ENCODE measurements at places on chromosomes 16 and 17.

- peak; percentile 67 for DNase-seq
These were observed 1.4 kb downstream of the VKORC1 start for GRCh38 chr16:31093132-31093703.

DNA sequence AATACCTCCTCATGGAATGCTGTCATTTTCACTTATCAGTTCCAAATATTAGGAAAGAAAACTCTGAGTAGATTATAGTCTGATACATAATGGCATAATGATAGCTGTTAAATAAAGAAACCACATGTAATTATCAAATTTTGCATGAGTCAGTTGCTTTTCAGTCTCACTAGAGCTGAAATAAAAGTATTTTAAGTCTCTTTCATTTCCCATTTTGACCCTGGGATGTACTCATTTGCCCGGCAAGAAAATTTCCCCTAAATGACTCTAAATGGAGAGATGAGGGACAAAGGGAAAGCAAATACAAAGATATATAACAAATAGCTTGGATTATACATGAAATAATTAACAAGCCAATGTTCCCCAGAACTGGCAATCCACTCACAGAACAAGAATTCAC, 47.9 kb upstream of the CPHXL start:
- no peak for DNase-seq

DNA sequence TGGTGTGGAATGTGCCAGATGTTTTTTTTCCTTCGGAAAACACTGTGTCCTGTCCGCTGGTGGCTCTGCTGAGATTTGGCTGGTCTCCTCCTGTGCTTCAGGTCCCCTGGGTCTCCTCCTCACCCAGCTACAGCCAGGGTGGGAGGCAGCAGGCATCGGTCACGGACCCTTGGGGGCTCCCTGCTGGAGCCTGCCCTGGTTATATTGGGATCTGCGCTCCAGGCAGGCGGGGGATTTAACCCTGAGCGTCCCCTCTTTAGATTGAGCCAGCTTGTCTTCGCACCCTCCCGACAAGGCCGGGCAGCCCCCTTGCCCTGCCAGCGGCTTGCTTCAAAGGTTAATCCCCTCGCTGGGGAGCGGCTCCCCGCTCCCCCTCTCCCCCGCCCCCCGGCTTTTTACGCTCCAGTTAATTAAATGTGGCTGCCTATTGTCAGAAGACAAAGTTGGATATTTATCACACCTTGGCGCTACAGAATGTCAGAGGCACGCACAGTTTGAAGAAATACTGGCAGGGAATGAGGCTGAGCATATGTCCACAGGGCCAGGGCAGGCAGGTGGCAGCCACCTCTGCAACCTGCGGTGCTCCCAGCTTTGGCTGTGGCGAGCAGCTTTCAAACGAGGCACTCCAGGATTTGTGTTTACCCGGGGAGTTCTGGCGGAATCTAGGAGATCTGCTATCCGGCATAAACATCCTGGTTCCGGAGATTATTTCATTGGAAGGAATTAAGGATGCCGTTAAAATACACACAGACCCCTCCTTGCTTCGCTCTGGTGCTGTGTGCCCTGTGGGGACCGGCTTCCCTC, 38.2 kb upstream of the GSE1 start:
- peak; percentile 63 for DNase-seq

GRCh38 chr17:59547131-59547915, 18.1 kb upstream of the DHX40 start:
- peak; percentile 70 for DNase-seq

DNA sequence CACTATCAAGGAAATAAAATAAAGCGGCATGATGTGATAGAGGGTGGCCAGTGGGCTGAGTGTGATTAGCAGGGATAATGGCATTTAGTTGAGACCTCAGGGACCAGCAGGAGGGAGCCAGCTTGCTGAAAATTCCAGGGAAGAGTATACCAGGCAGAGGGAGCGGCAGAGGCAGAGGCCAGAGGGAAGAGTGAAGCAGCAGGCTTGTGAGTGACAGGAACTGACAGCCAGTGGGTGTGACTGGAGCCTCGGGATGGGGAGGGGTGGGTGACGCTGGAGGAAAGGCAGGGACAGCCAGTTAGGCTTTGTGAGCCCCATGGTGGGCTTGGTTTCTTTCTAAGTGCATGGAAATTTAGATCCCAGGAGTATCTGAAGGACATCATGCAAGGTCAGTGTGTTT, 209.7 kb upstream of the CACNG3 start:
- peak; percentile 62 for DNase-seq

DNA sequence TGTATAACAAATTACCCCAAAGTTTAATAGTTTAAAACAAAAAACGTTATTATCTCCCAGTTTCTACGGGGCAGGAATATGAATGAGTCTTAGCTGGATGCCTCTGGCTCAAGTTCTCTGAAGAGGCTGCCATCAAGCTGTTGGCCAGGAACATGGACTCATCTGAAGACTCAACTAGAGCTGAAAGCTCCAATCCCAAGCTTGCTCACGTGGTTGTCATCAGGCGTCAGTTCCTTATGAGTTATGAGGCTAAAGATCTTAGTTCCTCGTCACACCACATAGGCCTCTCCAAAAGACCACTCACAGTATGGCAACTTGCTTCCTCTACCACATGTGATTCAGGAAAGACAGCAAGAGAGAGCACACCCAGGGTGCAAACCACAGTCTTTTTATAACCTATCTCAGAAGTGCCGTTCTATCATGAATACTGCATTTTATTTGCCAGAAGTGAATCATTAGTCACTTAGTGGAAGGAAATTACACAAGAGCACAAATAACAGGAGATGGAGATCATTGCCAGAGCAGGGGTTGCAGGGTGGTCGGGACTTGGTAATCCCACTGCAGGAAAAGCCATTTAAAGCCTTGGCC, 48.7 kb upstream of the NLK start:
- no peak for DNase-seq

DNA sequence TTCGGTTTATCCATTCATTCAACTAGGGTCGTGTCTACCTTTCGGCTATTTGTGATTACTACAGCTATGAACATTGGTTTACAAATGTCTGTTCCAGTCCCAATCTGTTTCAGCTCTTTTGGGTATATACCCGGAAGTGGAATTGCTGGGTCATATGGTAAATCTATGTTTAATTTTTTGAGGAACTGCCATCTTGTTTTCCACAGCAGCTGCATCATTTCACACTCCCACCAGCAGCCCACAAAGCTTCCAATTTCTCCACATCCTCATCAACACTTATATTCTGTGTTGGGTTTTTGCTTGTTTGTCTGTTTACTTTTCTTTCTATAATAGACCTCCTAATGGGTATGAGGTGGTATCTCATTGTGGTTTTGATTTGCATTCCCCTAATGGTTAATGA, 48.7 kb upstream of the GINS3 start:
- DNase-seq: no peak

DNA sequence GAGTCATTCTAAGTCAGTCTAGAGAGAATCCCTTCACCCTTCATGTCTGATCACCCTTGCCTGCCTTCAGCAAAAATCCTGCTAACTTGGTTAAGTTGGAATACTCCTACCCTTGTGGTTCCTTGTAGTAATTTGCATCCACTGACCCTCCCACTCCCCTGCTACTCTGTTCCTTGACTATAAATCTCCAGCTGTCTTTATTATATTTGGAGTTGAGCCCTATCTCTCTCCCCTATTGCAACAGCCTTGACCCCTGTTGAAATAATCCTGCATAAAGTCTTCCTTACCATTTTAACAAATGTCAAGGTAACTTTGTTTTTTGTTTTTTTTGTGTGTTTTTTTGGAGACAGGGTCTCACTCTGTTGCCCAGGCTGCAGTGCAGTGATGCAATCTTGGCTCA, 590.1 kb downstream of the WWOX start:
- DNase-seq: no peak

GRCh38 chr17:10156948-10157607, 41.3 kb downstream of the GAS7 start:
- no peak for DNase-seq

- no peak for DNase-seq
These were observed 41.0 kb upstream of the MRPS23 start for GRCh38 chr17:57890857-57891232.

- DNase-seq: no peak
These were observed 68.2 kb downstream of the RNF213 start for GRCh38 chr17:80328634-80329380.

GRCh38 chr16:7077636-7078035, 255.0 kb upstream of the RBFOX1 start:
- no peak for DNase-seq

GRCh38 chr16:3444032-3444388, 530 bp downstream of the NAA60 start:
- no peak for DNase-seq

DNA sequence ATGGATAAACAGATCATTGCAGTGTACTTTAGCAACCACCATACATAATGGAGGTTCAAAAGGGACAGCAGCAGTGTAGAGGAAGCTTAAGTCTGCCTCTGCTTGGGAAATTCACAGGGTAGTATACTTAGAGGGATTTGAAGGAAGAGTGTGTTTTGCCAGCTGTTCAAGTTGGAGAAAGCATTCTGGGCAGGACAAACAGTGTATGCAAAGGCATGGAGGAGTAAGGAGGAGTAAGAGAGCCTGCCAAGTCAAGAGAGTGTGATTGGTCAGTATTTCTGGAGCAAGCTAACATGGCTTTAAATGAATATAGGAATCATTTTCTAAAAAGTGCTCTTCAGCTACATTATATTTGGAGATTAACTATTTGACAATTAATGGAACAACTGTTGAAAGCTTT, 22.9 kb upstream of the PHAF1 start:
- no peak for DNase-seq

- no peak for DNase-seq
These were observed 226.2 kb upstream of the SDK2 start for GRCh38 chr17:73870473-73870872.

- DNase-seq: no peak
These were observed 351.2 kb downstream of the SEC14L1 start for GRCh38 chr17:77491921-77492445.

DNA sequence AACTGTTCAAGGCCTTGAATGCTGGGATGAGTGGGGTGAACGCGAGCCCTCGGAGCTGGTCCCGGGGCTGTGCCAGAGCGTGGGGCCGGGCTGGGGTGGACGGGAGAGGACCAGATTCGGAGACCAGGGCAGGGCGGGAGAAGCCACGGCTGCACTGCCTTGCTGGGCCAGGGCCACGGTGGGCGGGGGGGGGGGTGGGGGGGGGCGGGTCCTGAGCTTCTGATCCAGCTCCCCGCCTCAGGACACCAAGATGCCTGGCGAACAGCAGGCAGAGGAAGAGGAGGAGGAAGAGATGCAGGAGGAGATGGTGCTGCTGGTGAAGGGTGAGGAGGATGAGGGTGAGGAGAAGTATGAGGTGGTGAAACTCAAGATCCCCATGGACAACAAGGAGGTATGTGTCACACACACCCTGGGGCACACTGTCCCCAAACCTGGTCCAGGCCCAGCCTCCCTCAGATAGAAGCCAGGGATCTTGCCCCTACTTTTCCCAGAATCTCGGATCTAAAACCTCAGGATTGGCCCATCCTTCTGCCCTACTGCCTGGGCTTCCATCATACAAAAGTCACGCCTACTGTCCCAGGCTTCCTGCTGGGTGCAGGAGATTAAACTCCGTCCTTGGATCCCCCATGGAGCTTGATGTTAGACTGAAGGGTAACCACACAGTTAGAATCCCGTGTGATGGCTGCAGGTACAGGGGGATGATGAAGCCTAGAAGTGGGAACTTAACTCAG, 563 bp downstream of the ZNF771 start:
- no peak for DNase-seq

DNA sequence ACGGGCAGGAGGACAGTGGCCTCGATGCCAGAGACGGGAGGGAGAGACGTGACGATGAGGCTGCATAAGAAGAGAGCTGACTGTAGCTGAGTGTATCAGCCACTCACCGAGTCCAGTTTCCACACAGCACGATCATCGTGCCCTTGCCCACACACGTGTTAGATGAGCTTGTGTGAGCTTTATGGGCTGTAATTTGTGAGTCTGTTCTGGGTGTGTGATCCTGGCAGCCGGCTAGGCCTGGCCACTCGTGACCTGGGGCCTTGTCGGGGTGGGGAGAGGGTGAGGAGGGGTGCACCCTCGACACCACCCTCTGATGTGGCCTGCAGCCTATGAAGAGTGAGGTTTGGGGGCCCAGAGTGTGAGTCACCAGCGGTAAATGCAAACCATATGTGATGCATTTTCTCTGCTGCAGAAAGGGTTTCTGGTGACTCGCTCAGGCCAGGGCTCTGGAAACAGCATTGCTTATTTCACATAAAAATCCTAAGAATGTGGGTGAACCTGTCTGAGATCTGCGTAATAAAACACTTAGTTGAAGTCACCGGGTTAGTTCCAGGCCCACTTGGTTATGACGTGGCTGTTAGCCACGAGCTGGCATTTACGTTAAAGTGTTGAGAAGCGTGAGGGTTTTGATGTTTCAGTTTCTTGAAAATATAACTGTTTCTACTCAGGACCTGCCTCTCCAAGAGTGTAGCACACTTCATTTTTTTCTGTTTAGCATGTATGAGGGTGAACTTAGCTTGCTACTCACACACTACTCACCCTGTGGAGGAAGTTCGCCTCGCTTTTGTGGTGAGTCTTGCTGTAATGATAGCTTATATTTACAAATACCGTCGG, 4.2 kb downstream of the METRNL start:
- peak; percentile 81 for DNase-seq

- DNase-seq: peak; percentile 89
These were observed 135.2 kb downstream of the SHISA9 start for GRCh38 chr16:13036600-13036999.

DNA sequence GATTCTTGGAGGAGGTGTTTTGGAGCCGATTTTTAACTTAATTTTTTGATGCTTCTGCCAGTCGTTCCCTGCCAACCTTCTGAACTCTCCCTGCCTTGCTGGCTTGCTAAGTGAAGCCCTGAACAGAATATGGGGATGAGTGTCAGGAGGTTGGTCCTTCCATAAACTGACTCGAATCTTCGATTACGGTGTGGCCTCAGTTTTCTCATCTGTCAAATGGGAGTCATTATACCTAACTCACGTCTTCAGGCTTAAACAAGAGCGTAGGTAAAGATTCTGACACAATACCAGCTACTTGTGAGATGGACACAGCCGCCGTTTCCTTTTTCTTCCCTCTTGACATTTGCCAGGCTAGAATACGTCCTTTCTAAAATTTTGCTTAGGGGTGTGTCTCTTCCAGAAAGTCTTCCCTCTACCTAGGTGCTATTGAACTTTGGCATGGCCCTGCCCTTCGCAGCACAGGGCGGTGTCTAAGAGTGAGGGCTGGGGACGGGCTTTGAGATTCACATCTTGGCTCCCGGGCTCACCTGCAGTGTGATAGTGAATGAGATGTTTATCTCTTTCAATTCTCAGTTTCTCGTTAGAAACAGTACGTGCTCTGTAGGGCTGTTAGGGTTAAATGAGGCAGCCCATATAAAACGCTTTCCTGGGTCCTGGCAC, 190.6 kb upstream of the SDK2 start:
- DNase-seq: no peak

DNA sequence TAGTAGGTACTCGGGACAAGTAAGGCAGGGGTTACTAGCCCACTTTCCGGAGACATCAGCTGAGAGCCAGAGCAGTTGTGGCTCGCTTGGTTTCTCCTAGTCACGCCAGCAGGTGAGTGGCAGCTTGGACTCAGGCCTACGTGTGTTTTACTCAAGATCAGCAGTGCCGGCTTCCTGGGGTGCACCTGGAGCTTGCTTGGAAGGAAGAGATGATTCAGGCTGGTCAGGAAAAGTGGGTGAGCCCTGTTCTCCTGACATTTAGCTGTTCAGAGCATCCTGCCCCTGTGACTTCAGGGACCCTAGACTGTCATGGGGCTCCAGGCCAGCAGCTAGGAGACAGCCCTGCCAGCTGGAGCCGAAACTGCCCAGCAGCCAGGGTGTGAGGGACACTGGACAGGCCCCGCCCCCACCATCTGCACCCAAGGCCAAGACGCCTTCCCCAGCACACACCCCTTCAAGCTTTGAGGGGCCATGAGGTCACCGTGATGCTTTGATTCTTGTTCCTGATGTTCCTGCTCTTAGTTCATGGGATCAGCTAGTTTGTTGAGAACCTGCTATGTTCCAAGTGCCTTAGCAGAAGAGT, 238.0 kb upstream of the CIBAR2 start:
- DNase-seq: no peak

All from eye (tissue), 1 donor.